ENCODE measurements at places on chromosomes 13 and 19.

DNA sequence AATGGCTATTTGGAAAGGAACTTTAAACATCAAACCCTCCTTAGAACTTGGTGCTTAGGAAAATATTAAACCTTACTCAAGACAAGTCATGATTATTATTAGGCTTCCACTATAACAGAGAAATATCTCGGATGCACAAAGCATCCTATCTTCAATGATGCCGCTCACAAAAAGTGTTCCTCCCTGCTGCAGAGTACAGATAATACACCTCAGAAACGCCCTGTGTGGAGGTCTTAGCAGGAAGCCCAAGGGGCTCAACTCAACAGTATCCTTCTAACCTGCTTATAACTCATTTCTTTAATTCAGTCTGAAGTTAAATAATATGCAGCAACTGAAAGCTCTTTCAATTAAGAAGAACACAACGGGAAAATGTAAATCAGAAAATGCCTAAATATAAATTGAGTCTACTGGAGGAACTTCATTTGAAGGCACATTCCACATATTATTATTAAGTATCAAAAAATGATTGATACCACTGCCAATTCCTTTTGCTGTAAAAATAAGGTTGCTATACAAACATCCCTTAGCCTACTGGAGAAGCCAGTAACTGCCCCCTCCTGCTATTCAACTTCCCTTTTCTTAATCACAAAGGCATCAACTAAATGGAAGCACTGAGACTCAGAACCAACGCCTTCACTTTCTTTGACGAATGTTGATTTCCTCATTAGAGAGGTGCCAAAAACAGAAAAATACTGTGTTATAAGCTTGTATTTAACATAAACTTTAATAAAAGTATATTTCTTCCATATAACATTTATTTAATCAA is 12.0 kb downstream of the ELF1 start:
- no peak for DNase-seq

DNA sequence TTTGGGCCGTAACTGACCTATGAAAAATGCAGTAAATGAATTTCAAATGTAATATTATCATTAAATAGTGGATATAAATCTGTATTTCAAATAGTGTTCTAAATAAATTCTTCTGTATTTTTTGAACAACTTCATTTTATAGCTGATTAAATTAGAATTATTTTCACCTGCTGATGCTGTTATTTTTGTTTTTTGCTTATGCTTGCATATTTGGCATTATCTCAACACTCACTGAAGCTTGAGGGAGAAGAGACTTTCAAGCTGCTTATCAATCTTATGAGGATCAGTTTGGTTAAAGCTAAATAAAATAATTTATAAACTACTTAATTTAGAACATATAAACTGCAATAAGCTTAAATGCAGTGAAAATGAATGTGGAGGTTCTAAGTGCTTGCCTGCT is 251.3 kb upstream of the PCDH9 start:
- no peak for DNase-seq

- no peak for DNase-seq
Observed at GRCh38 chr13:23856008-23856750, 33.0 kb downstream of the MIPEP start.

DNA sequence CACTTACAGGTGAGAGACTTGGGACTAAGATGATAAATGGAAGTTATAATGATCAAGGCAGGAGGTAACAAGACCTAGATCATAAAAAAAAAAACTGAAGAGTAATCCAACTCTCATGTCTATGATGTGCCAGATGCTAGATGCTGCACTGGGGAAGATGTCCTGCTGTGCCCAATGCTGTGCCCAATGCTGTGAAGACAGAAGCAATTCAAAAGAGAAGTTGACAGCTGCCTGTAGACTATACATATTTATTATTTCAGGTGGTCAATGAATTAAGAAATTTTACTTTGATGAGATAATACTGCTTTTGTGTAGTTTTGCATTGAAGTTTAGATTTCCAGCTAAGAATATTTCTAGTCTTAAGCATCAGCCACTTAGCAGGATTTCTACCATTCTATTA is 21.5 kb downstream of the VWA8 start:
- DNase-seq: no peak

- no peak for DNase-seq
Observed at GRCh38 chr13:55160867-55161266, 1979.9 kb upstream of the PRR20A start.

- no peak for DNase-seq
Observed at GRCh38 chr13:73201626-73202025, 142.8 kb downstream of the KLF5 start.

DNA sequence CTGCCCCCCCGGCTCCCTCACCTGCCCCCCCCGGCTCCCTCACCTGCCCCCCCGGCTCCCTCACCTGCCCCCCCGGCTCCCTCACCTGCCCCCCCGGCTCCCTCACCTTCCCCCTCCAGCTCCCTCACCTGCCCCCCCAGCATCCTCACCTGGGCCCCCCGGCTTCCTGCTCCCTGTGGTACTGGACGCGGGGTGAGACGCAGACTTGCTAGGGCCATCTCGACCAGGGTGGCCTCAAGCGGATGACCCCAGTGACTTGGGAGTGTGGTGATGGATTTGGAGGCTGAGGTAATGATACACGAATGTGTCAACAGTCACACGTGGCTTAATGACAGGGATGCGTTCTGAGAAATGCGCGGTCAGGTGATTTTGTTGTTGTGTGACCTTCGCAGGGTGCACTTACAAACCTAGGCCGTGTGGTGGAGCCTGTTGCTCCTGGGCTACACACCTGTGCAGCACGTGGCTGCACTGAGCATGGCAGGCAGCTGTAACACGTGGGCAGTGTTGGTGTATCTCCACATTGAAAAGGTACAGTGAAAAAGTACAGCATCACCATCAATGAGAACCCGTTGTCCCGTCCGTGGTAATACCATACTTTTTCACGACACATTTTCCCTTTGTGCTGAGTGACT is 197.8 kb downstream of the TEX29 start:
- DNase-seq: no peak

- no peak for DNase-seq
Observed at GRCh38 chr13:62387647-62388046, 972.0 kb upstream of the PCDH20 start.

DNA sequence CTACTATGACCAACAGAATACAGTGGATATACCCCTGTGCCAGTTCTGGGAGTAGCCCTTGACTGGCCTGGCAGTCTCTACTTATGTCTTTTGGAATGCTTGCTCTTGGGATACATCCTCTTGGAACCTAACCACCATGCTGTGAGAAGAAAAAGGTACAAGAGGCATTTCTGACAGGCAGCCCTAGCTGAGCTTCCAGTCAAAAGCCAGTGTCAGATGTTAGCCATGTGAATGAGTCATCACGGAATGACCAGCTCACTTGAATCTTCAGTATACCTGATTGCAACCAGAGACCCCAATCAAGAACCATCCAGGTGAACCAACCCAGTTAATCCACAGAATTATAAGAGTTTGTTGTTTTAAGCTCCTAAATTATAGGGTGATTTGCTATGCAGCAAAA is 4.1 kb downstream of the CCDC169 start:
- no peak for DNase-seq

DNA sequence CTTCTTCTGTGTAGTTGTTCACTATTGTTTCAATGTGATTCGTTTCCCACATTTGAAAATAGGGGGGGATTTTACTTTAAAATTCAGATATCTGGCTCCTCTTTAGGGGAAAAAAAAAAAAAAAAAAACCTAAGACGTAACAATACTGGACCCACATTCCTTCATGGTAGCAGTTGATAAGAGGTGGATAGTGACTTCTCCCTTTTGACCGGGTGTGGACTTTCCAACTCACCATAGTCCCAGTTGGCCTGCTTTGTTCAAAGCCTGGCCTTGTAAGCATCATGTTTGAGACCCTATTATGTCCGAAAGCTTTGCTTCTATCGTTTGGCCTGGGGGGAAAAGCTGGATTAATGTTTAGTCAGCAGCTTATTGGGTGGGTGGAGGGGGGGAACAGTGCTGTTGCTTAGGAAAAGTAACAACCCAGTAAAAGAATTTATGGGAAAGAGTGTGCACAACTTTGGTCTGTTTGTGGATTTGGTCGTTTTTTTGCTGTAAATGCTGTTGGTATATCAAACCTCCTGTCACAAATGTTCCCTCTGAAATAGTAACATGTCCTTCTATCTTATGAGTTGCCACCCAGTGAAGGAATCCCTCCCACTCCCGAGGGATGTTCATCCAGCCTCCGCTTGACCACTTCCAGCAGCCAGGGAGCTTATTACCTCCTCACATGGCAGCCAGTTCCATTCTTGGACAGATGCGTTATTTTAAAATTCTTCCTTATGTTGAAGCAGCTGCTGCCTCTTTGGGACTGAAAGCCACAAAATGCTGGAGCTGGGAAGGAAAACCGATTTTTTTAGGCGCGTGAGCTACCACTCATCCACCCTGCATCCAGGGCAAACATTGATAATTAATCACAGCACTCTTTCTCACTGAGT is 10.4 kb downstream of the SAMD4B start:
- no peak for DNase-seq
